ENCODE measurements at places on chromosomes 3 and 15.

GRCh38 chr15:99998661-99999101, 265.4 kb upstream of the LYSMD4 start:
- DNase-seq = no peak

DNA sequence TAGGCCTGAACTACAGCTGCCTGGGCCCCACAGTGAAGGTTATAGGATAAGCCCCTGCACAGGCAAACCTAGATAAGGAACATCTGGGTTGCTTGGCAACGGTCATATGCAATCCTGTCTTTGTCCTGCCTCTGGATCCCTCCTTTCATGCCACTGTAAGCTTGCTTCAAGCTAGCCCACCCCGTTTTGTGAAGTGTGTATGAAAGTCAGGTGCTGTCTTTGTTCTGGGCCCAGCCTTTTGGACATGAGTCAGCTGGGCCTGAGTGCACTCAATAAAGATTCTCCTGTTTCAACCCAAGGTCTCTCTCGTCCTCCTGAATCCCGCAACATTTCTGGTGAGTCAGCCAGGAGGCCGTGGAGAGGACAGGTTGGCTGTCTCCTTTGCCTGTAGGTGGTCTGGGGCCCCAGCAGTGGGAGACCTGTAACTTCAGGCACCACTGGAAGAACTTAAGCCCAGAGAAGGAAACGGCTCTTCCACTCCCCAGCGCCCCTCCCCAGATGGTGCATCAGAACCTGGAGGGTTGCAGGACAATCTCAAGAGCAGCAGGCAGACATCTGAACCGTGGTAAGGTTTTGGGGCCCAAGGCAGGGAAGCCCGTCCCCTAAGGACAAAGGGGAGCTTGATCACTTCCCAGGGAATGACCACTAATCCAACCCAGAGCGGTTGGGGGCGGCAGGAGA, 8.3 kb upstream of the SLC9C1 start:
- no peak for DNase-seq

GRCh38 chr3:57164217-57164656, 916 bp downstream of the IL17RD start:
- no peak for DNase-seq

DNA sequence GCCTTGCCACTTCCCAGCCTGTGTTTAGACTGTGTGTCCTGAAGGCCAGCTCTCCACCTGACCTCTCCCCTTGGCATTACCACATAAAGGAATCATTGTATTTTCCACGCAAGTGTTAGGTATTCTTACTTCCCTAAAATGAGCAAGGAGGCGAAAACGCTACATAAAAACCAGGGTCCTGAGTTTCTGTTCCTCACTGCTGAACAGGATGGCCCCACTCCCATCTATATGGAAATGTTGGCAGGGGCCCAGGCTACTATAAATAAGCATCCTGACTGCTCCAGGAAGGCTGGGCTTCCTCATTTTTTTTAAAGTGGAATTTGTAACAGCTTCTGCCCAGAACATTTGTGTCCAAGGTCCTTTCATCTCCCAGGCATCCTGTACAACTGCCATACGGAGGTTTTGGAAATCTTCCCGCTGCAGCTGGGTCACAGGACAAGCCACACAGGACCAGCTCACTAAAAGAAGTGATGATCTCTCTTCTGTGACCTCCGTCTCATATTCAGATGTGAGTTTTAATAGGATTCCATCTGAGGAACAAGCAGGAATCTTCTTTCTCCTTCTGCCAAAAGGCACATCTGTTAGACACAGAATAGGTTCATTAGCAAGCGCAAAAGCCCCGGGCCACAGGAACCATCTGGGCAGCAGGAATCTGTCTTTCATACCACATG, 56.4 kb upstream of the LIMD1 start:
- DNase-seq = no peak

DNA sequence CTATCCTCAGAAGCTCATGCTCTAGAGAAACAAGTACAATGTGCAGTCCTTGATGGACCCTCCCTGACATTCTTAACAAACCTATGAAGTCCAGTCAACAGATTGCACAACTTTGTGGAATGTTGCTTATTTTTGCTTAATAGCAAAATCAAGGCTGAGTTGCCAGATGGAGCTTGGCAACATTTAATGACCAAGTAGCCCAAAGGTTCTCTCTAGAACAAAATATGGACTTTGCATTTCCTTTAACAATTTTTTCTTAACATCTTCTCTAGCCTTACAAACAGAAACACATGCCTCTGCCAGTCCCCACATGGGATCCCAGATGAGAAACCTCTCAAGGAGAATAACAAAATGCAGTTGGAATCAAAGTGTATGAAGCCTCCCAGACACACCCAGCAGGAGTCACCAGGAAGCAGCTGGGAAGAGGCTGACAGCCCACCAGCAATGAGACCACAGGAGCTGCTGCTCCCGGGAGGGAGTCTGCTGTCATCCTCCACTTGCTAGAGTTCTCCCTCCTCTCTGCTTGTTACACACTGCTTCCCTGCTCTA, 422.5 kb upstream of the CDIN1 start:
- DNase-seq = no peak

- DNase-seq = no peak
Measured at GRCh38 chr15:63763476-63764123, 70.1 kb downstream of the HERC1 start.

- no peak for DNase-seq
Measured at GRCh38 chr3:143826296-143826695, 22.0 kb downstream of the SLC9A9 start.

DNA sequence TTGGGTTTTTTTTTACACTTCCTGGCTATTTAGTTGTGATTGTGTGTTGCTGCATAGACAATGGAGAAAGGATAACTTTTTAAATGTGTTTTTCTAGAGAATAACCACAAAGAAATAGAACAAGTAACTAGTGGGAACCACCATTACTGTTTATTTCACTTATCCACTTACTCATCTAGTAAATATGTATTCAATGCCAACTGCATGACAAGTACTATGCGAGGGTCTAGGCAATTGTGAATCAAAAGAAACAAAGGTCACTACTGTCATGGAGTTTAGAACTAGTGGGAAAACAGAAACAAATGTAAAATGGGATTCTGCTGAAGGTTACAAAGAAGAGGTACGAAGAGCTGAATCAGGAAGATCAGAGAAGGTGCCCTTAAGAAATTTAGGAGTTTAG, 600.9 kb upstream of the ROBO2 start:
- DNase-seq = no peak

GRCh38 chr3:168273917-168274316, 178.2 kb upstream of the GOLIM4 start:
- no peak for DNase-seq

DNA sequence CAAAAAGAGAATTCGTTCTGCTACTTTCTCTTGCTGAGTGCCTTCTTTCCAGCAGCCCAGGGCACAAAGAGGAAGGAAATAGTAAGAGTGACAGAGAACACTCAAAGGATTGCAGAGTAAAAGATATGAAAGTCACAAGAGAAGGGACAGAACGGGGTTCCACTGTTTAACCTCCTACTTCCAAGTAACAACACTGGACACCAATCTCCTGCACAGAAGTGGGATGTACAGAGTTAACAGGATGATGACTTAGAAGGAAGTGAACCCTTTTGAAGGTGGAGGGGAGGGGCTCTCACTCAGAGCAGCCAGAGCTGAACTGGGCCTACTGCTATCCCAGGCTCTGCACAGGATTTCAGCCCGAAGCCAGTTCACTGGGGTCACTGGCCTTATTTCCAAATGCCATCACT, 130.1 kb upstream of the PRICKLE2 start:
- DNase-seq = no peak

Data from stimulated activated CD8-positive, alpha-beta memory T cell treated with anti-CD3 and anti-CD28 coated beads, Interleukin-15, amount 100 ng/mL, for 48 hours (primary cell).